ENCODE measurements at places on chromosomes 4 and X.

DNA sequence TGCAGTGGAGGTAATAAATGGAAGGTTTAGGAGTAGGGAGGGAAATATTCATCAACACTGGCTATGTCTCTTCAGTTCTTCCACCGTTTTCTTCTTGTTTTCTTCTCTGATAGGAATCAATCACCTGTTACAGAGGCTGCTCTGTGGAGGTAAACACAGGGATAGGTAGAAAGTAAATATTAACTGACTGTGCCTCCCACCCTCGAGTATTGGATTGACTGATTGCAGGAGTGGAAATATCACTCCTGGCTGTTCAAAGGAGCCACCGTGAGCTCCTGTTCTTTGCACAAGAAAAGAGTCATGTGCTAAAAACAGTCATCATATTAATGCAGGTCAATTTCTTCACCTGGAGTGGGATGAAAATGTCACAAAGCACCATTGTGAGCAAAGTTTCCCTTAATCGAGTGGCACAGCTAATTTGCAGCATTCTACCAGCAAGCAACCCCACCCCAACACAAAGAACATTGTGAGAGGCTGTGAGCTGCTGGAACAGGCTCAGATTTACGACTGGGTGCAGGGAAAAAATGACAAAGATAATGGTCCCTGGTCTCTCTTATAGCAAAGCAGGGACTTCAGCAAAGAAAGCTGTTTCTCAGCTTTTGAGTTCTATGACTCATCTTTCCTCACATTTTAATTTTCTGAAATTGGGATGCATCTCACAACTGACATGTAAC lies 113.7 kb upstream of the TSPAN5 start:
- DNase-seq = no peak

DNA sequence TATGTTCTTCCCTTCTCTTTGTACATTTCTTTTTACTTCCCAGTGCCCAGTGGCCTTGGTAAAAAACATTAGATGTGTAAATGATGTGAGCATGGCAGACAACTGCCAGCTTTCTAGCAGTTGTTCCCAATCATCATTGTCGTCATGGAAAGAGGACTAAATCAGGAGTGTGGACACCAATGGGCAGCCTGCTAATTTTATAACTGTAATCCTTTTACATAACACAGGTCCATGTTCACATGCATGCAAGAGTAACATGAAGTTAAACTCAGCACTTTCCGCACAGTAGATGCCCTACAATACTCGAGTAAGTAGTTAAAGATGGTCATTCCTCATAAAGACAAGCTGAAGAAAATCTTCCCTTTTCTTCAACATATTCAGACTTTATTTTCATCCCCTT lies 23.4 kb upstream of the G3BP2 start:
- DNase-seq = no peak

- peak; percentile 4 for DNase-seq
Measured at GRCh38 chrX:17923546-17923945, 62.4 kb upstream of the RAI2 start.

DNA sequence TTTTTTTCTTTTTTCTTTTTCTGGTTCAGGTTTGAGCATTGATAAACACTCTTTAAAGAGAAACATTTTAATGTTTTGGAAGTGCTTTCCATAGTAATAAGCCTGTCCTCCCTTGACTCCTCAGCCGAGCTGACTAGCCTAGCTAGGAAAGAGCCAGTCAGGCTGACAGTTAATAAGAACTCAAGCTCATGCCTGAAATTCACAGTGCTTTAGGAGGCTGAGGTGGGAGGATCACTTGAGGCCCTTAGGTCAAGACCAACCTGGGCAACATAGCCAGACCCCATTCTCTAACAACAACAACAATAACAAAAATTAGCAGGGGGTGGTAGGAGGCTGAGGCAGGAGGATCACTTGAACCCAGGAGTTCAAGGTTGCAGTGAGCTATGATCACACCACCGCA lies 53.4 kb upstream of the ZCCHC13 start:
- DNase-seq = no peak

DNA sequence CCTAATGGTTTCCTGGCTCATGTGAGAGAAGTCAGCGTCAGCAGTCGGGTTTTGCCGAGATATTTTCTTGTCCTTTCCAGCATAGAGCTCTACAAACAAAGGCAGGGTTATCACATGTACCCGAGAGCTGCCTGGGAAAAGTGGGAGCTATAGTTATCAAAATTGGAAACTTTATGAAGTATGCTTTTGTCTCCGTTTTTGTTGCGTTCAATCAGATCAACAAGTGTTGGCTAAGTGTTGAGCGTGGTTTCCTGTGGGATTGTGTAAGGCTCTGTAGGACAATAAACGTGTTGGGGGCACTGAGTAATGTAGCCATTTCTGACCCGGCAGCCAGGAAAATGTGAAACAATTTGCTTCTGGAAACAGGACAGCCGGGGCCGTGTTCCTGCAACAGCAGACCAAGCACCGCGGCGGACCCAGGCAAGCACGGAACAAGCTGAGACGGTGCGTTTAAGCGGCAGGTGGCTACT lies at the start of gene BMX:
Gene BMX, plus strand, starts transcription at position 311 of the 470 bp plus-strand sequence. CDS start 7,547 bp downstream, outside the sequence.
- DNase-seq = no peak

- DNase-seq = no peak
Measured at GRCh38 chr4:71732066-71732465, 51.8 kb downstream of the GC start.

DNA sequence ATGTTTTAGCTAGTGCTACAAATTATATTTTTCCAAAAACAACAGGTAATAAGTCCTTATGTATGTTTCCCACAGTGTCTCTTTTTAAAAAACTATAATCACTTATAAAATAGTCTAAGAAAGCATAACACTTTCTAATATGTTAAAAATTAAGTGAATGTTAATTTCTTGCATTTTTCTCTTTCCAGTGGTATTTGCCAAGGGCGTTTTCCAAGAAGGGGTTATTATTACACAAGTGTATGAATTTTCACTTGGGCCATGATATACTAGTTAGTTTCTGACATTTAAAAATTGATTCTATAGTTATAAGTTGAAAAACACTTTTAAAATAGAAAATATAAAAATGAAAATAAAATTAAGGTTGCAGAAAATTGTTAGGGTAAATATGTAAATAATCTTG lies 74.6 kb downstream of the ARSJ start:
- no peak for DNase-seq

DNA sequence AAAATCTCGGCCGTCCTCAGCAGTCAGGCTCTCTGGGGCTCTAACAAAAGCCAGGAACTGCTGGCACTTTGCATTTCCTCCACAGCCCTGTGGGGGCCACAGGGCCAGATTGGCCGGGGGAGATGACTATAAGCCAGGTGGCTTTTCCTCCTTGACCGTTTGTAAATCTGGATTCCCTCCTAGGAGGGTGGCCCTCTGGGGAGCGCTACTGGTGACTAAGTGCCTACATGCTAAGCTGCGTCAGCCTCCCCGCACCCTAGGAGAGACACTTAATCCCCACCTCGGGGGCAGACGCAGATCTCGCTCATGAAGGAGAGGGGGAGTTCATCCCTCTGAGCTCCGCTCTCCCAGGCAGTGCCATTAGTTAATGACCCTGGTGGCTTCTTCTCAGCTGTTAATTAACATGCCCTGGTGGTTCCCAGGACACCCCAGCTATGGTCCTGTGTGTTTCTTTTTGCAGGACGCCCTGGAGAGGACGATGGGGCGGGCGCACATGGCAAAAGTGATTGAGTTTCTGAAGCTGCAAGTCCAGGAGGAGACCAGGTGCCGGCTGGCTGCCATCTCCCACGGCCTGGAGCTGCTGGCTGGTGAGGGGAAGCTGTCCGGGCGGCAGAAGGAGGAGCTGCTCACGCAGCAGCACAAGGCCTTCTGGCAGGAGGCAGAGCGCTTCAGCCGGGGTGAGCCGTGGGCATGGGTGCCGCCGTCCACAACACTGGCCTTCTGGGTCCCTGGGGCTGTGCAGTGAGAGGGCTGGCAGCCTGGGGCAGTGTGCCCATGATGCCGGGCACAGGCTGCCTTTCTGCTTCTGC lies 41.6 kb downstream of the EVC start:
- no peak for DNase-seq

DNA sequence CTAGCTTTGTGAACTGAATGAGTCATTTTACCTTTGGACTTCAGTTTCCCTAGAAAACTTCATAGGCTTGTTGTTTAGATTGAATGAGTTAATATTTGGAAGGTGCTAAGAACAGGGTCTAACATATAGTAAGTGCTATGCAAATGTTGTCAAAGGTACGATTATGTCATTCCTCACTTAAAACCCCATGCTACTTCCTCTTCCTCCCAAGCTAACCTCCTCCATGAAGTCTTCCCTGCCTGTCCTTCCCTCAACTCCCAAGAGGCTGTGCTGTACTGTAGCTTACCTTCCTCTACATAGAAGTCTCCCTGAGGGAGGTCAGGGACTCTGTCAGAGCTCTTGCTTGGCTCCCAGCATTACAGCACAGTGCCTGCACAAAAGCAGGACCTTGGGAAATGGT lies 103.4 kb upstream of the PJA1 start:
- DNase-seq = no peak

GRCh38 chrX:151984328-151984727 lies 9.9 kb upstream of the GABRE start:
- DNase-seq = no peak

- DNase-seq = no peak
Measured at GRCh38 chr4:15936495-15936894, 2.0 kb downstream of the FGFBP1 start.

DNA sequence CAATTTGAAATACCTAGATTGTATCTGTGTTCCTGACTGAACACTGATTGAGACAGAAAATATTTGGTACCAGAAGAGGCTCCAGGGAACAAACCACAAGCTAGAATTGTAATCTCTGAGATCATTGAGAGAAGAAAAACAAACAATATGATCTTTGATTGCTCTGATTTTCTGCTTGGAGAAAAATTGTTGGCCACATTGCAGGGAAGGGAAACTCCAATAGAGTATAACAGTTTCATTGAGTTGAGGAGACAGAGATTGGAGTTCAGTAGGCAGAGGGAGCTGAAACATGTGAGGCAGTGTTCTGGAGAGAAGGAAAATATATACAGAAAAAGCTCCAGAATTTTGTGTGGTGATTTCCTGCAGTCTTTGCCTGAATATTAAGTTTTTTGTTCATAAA lies 158.2 kb downstream of the C4orf33 start:
- peak; percentile 1 for DNase-seq

- no peak for DNase-seq
Measured at GRCh38 chrX:155747520-155747919, 133.6 kb upstream of the VAMP7 start.

- DNase-seq = peak; percentile 27
Measured at GRCh38 chrX:56798866-56799758, 70.1 kb downstream of the NBDY start.

GRCh38 chr4:159398236-159398638 lies 295.4 kb downstream of the RAPGEF2 start:
- no peak for DNase-seq

DNA sequence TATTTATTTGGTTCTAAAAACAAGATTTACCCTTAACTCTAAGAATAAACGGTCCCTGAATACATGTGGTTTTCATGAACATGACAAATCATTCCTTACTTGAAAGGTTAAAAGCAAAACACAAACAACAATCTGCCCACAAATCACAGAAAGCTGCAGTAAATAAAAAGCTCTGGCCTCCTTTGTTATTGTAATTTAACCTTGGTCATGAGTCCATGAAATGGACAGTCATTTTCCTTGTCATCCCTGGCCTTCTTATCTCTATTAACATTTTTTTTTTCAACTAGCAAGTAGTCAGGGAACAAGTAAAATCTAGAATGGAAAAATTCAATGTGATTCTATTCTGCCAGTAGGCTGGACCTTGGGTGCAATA lies 92.7 kb downstream of the SCD5 start:
- DNase-seq = no peak

- no peak for DNase-seq
Measured at GRCh38 chr4:11768251-11768972, 339.7 kb upstream of the HS3ST1 start.

DNA sequence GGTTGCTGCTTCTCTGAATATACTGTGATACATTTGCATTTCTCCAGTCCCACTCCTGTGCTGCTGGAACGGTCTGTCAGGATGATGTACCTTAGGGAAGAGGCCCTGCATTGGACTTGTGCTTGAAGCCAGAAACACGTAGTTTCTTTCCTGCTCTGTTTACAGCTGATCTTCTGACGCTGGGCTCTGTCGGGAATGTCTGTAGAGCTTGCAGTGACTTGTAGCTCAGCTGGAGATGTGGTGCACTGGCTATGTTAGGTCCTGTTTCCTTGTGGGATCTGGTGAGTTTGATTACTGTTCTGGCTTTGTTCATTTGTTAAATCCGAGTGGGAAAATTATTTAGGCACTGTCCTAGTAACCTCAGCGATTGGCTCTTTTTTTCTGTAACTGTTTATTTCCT lies 137.2 kb upstream of the WDR1 start:
- no peak for DNase-seq

DNA sequence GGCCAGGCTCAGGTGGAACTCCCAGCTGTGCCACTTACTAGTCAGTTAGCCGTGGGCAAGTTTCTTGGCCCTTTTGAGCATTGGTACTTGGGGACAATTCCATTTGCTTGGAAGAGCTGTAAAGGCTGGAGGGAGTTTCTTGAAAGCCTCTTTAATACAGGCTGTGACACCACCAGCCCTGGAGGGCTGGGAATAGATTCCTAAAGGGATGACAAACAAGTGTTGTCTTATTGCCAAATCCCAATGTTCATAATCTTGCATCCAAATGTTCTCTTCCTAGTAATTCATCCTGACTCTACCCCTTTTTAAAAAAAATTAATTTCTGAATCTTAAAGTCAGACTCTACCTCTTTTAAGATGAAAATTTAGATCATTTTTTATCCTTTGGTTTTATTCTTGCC lies 14.6 kb upstream of the MED28 start:
- no peak for DNase-seq

- DNase-seq = no peak
Measured at GRCh38 chr4:40059362-40059761, 2.7 kb downstream of the N4BP2 start.

GRCh38 chrX:350534-351323 lies 32.1 kb upstream of the GTPBP6 start:
- DNase-seq = no peak

DNA sequence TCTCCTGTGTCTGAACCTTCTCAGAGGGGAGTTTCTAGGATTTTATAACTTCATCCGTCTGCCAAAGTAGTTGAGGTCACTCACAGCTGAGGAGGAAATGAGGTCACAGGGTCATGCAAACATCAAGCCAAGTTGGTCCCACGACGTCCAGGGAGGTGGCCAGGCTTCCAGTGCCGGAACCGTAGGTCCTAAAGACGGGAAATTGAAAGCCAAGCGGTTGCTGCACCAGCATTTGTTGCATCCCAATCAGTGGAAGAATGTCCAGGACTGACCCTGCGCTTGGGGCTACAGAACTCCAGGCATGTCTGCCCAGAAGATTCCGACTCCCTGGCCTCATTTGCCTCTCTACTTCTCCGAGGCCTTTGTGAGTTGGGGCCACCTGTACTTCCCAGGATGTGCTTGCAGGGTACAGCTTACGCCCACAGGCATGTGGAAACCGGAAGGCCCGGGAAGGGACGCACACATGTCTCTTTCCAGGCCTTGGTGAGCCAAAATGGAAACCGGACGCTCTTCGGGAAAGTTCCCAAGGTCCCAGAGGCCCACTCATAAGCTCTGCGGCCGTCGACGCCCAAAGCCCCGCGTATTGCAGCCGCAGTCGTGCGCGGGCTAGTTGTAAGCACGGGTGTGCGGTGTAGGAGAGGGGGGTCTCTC lies 9.3 kb downstream of the PRDM8 start:
- DNase-seq = no peak

GRCh38 chr4:72496119-72496518 lies 72.9 kb downstream of the ADAMTS3 start:
- no peak for DNase-seq

- peak; percentile 14 for DNase-seq
Measured at GRCh38 chrX:124098089-124098488, 136.6 kb downstream of the STAG2 start.

All from T47D (cell line).